Right ventricle myocardium inferior (tissue), 1 donor: ENCODE measurements at places on chromosomes 3 and 15.

DNA sequence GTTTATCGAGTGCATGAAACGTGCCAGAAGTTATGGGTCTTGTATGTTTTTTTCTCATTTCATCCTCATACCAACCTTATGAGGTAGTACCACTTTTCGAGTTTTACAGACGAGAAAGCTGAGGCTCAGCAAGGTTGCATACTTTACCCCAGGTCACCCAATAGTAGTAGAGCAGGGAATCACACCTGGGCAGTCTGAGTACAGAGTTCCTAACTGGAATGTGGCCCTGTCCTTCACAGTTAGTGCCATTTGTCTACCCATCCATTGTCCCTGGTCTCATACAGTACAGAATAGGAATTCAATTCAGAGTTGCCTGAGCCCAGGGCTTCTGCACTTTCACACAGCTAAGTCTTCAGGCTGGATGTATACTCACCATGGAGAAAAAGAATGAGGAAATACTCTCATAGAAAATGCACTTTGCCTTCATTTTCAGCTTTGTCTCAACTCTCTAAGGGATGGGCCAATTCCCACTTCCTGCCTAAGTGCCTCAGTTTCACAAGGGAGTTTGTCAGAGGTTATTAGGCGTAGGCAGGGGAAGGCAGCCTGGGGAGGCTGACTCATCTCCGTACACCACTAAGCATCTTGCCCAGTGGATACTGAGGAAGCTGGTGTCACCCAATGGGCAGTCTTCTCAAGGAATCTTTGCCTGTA lies 93.2 kb downstream of the TMEM212 start:
- no peak for DNase-seq

- no peak for DNase-seq
Observed at GRCh38 chr3:188695241-188695640, 476.5 kb upstream of the TPRG1 start.

- DNase-seq, result no peak
Observed at GRCh38 chr15:52137432-52138357, 25.1 kb upstream of the BCL2L10 start.

GRCh38 chr3:100254168-100254777 lies 6.5 kb upstream of the TBC1D23 start:
- peak; percentile 72 for DNase-seq

DNA sequence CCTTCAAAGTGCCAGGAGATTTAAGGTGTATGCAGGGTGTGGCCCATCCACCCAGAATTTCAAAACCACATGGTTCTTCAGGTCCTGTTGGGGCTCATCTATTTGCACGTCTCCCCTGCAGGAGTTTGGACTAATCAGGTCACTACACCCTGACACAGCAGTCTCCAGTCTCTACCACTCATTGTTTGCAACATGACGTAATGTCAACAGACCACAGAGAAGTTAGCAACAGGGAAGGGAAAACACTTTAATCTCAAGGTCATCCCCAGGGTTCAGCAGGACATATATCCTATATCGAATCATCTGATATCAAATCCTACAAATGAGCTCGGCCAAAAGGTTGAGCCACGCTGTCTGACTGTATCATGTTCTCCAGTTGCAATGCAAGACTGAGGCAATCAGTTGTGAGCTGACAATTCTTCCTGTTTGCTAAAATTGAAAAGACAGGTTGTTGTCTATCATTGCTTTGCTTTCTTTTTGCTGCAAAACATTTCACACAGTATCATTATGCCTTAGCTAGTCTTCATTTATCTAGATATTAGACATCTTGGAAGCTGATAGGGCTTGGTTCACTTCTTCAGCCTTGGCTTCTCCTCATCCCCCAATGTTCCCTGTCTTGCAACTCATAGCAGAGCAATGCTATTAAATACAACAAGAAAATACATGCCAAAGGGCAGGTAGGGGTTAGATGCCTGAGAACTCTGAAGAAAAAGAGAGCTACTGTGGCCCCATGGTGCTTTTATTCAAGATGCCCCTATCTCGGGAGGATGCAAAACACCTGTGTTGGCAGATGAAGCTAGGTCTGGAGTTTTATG lies 13.4 kb upstream of the LEKR1 start:
- no peak for DNase-seq

DNA sequence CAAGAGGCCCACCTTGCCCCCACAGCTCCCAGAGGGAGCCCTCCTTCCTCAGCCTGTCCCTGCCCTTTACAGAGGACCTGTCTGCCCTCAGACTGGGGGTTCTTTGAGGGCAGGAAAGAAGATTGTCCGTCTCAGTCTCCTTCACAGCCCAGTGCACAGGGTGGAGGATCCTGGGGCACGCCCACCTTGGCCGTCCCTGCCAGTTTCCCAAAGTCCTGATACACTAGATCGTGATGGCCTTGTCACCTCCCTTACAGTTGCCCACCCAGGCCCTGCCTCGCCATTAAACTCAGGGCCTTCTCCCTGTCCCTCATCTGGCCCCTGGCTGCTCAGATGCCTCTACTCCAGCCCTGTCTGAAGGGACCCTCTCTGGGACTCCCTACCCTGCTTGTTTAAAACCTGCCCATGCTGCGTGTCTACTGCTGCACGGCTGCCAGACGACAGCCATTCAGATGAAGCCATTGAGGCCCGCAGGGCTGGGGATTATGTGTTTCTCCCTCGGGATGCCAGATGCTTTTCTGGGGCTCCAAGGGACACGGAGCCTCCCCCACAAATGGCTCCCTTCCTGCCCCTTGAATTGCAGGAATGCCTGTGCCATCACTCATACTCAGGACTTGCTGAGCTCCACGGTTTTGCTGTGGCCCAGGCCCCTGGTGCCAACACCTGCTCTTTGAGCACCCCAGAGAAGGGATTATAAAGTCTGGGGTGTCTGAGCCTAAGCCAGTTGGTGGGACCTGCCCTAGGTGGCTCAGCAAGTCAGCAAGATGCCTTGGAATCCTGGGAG lies 27.8 kb downstream of the ACSBG1 start:
- DNase-seq, result no peak
